Stimulated activated CD4-positive, alpha-beta T cell treated with anti-CD3 and anti-CD28 coated beads, Interleukin-2, amount 100 ng/mL, for 24 hours (primary cell): ENCODE measurements at places on chromosomes 3 and 15.
A peak's percentile ranks its signal among the peaks of the same experiment; 100 is the strongest.

GRCh38 chr3:119613872-119614271 is 16.2 kb downstream of the PLA1A start:
- DNase-seq = no peak

- DNase-seq = no peak
Measured at GRCh38 chr3:141969711-141970110, 93.3 kb downstream of the ATP1B3 start.

DNA sequence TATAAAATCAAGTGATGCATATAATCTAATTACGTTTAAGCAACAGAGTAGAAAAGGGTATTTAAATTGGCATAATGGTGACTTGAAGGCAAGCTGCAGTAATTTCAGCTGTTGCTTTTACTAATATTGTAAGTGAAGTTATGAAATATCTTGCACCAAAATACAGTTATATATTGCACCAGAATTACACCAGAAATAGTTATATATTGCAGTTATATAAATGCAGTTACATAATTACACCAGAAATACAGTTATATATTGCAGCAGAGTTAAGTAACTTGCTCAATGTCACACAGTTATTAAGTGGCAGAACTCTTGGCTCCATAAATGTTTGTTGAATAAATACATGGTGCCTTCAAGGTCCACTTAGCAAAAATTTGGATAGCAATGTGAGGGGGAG is 51.4 kb downstream of the PCOLCE2 start:
- no peak for DNase-seq

- no peak for DNase-seq
Measured at GRCh38 chr15:32721596-32721995, 3.8 kb downstream of the GREM1 start.

- DNase-seq = no peak
Measured at GRCh38 chr3:160886421-160886820, 130.4 kb downstream of the PPM1L start.

DNA sequence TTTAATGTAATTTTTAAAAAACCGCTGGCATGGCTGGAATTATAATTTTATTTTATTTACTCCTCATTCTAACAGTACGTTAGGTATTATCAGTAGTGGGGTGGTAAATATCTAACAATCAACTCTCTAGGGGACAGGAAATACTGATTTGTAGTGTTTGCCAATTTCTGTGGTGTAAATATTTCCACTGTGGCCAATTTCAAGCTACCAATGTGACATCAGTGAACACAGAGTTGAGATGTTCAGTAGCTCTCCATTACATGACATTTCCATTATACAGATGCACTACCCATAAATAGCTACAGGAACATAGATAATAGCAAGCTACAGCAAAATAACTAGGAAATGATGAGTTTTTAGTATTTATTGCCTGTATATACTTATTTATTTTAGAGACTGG is 10.0 kb upstream of the ARL8B start:
- no peak for DNase-seq

DNA sequence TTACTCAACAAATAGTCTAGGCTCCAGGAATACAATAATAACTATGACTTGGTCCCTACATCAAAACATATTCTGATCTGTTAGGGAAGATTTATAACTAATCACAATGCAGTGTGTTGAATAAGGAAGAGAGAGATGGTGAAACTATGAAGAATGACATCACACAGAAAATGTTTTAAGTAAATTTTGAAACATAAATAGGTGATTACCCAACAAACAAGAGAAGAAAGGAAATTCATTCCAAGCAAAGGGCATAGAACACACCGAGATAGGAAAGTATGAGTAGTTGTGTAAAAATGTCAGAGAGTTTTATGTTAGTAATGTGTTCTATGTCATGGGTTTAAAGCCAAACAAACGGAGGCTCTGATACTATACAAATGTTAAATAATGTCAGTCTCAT is 13.4 kb downstream of the SEC62 start:
- no peak for DNase-seq

DNA sequence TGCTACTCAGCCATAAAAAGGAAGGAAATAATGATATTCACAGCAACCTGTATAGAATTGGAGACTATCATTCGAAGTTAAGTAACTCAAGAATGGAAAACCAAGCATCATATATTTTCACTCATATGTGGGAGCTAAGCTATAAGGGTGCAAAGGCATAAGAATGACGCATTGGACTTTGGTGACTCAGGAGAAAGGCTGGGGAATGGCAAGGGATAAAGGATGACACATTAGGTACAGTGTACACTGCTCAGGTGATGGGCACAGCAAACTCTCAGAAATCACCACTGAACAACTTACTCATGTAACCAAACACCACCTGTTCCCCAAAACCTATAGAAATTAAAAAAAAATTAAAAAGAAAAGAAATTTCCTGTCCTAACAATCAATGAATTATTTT is 42.7 kb downstream of the ALCAM start:
- DNase-seq = no peak

DNA sequence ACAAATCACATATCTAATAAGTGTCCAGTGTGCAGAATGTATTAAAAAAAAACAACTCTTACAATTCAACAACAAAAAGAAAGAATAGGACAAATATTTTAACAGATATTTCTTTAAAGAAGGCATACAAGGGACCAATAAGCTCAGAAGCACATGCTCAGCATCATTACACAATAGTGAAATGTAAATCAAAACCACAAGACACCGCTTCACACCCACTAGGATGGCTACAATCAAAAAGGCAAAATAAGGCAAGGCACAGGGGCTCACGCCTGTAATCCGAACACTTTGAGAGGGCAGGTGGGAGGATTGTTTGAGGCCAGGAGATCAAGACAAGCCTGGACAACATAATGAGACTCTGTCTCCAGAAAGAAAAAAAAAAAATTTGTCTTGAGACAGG is 255.6 kb downstream of the MAGI1 start:
- no peak for DNase-seq

- no peak for DNase-seq
Measured at GRCh38 chr15:79192462-79193036, 90.0 kb upstream of the ANKRD34C start.

- no peak for DNase-seq
Measured at GRCh38 chr3:127820221-127820825, 2.0 kb downstream of the MGLL start.

GRCh38 chr15:96896766-96897165 is 566.3 kb downstream of the NR2F2 start:
- no peak for DNase-seq

GRCh38 chr3:155326244-155326643 is 32.8 kb upstream of the STRIT1 start:
- no peak for DNase-seq

DNA sequence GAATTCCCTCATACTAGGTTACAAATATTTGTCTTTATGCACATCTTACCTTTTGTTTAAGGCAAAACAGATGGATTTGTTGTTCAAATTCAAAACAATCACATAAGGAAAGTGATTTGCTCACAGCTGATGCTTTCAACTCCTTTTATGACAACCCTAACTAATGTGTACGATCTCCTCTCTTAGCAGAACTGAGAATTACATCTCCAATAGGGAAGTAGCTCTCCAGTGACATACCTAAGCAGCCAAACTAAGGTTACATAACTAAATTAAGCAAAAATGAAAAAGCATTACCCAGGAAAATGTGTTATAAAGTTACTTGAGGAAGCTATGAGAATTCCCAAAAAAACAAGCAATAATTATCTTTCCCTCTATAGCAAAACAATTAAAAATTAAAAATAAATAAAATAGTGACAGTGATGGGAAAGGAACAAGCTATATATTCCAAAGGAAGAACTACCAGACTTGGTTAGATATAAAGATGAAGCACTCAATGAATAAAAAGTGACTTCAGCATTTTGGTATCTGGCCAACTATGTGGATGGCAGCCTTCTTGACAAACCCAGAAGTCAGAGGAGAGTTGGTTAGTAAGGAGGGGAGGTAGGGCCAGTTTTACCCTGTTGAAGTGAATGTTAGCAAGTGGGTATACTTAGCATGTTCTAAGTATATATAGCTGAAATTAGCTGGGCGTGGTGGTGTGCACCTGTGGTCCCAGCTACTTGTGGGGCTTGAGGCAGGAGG is 32.4 kb downstream of the PEAK1 start:
- DNase-seq = no peak

- DNase-seq = no peak
Measured at GRCh38 chr3:190210608-190211007, 89.9 kb upstream of the P3H2 start.

- no peak for DNase-seq
Measured at GRCh38 chr3:52198643-52199608, 966 bp downstream of the ALAS1 start.

- no peak for DNase-seq
Measured at GRCh38 chr15:80162059-80162554, 9.3 kb downstream of the FAH start.

GRCh38 chr3:78875851-78876250 is 891.9 kb downstream of the ROBO1 start:
- DNase-seq = no peak

GRCh38 chr3:125431391-125431790 is 56.3 kb upstream of the ZNF148 start:
- DNase-seq = no peak

DNA sequence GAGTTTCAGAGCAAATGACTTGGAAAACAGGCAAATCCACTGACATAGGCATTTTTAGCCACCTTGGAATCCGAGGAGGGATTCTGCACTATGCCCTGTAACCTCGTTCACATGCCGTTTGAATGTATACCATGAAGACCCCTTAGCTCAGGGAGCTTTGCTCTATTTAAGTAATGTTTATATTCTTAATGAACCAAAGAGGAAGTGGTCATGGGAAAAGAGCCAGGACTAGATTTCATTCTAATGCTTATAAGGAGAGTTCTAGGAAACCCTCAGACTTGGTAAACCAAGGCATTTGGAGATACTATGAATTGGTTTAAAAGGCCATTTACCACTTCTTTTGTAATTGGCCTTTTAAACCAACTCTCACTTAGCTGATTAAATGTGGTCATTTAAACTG is 178.9 kb downstream of the IGF1R start:
- no peak for DNase-seq

GRCh38 chr3:31543375-31543774 is 10.7 kb downstream of the STT3B start:
- DNase-seq = no peak

- peak; percentile 31 for DNase-seq
Measured at GRCh38 chr15:60362321-60363086, 35.3 kb downstream of the ANXA2 start.

GRCh38 chr3:42490243-42490642 is 12.2 kb upstream of the VIPR1 start:
- DNase-seq = no peak

DNA sequence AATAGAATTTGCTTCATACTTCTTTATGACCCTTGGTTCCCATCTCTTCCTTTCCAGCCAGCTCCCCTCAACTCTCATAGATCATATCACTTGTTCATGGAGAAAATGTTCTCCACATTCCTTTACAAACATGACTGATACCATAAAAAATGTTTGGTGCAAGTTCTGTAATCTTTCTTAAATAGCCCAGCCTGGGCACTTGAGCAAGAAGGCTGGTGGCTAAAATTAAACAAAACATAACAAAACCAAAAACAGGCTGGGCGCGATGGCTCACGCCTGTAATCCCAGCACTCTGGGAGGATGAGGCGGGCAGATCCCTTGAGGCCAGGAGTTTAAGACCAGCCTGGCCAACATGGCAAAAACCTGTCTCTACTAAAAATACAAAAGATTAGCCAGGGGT is 8.9 kb upstream of the POLR2M start:
- DNase-seq = no peak

- DNase-seq = peak; percentile 31
Measured at GRCh38 chr15:63041974-63042876, at the start of gene TPM1. TSS of gene TPM1 (plus strand) at chr15:63042747. CDS start at chr15:63042830, 83 bp downstream.

GRCh38 chr3:127182431-127182830 is 10.5 kb upstream of the PRR23E start:
- DNase-seq = no peak

- DNase-seq = no peak
Measured at GRCh38 chr3:123349566-123350435, 99.1 kb downstream of the ADCY5 start.

- no peak for DNase-seq
Measured at GRCh38 chr3:180417241-180417640, 184.7 kb upstream of the TTC14 start.

DNA sequence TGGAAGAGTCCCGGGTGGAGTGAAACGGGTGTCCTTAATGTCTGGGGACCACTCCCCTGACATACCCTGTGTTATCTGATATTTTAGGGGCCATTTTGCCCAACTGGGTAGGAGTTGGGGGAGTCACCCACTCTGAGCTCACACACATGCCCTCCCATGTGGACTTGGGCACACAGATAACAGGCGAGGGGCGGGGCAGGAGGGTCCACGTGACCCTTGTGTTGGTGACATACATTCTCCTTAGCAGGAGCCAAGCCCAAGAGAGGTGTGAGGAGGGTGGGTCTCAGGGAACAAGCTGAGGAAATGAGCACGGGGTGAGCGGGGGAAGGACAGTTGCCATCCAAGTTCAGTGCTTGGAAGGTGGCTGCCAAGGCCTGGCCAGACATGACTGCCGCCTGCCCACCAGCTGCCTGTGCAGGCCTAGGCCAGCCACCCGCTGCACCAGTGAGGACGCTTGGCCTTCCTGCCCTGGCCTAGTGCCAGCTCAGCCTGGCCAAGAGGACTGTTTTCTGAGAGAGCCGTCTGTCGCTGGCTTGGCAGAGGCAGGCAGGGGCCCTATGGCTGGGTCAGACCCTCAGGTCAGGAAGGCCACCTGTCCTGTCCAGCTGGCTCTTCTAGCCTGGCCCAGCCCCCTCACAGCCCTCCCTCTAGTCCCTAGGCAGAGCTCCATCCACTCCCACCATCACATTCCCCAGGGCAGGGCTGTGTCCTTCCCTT is 31.3 kb upstream of the TMEM115 start:
- no peak for DNase-seq

DNA sequence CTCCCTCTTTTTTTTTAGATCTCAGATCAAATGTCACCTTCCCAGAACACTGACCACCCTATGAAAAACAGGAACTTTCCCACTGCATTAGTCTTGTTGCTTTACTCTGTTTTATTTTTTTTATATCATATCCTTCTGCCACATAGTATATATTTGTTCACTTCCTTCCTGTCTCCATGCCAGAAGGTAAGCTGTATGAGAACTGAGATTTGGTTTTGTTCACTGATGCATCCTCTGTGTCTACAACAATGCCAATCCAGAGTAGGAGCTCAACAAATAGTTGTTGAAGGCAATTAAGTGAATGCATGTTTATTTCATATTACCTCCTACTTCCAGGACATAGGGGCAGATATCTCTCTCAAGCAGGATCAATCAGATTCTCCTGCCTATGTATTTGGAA is 114.4 kb downstream of the TPRG1 start:
- DNase-seq = no peak

DNA sequence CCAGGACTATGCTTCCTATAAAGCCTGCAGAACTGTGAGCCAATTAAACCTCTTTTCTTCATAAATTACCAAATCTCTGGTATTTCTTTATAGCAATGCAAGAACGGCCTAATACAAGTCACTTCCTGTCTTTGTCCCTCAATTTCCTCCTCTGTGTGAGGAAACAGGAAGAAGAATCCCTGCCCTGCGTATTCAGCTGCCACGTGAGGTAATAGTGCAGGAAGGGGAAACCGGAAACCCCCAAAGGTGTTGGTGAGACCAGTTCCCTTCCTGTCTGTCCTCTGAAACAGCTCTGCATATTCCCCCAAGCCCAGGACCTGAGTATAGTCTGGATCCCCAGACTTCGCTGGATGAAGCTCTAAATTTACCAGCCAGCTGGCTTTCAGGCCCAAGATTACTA is 18.1 kb upstream of the PTPN23 start:
- DNase-seq = no peak
